Caki2 (cell line): ENCODE measurements at places on chromosomes 12 and 14. TPM values are rescaled to one million over a fixed set of nuclear protein-coding genes. Genes with fewer than 3 reads are reported as not detected.

Gene LGMN
- total RNA-seq, result 48.2 and 63.5 TPM in 2 replicates

Gene PXN
- total RNA-seq, result 8.2 and 28.8 TPM in 2 replicates

Gene FOXM1
- 18.1 and 30.1 TPM in 2 replicates for total RNA-seq

Gene SIRT4
- total RNA-seq, result 0.61 TPM in 1 of 2 replicates, not detected in the other

Gene DAO
- total RNA-seq, result not detected in 2 replicates

Gene ATG101
- 126 and 183 TPM in 2 replicates for total RNA-seq

Gene VRTN
- 0.03 TPM in 1 of 2 replicates, not detected in the other for total RNA-seq

Gene EIF2S3B
- 0.12 and 0.14 TPM in 2 replicates for total RNA-seq

Gene DPF3
- not detected in 2 replicates for total RNA-seq

Gene SMOC1
- total RNA-seq, result 1.6 and 3.1 TPM in 2 replicates

Gene RPS6KL1
- total RNA-seq, result 2.9 and 4.5 TPM in 2 replicates

Gene TSPAN11
- not detected in 2 replicates for total RNA-seq

Gene IFI27L2
- 115 and 144 TPM in 2 replicates for total RNA-seq

Gene PLXNC1
- 0.10 TPM in 1 of 2 replicates, not detected in the other for total RNA-seq

DNA sequence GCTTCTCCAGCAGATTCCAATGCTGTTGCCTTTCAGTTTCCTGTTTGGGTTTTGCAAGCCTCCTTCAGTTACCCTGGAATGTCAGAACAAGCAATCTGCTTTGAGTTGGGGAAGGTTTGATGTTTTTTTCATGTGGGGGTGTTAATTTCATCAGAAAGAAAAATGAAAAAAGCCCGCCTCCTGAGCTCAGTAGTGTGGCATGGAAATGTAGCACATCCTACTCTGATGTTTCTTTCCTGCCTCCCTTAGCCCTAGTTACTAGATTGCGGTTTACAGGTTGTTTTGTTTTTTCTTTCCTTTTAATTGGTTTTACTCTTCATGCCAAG is 22.6 kb downstream of the IFNG-AS1 start:
- no peak for DNase-seq

DNA sequence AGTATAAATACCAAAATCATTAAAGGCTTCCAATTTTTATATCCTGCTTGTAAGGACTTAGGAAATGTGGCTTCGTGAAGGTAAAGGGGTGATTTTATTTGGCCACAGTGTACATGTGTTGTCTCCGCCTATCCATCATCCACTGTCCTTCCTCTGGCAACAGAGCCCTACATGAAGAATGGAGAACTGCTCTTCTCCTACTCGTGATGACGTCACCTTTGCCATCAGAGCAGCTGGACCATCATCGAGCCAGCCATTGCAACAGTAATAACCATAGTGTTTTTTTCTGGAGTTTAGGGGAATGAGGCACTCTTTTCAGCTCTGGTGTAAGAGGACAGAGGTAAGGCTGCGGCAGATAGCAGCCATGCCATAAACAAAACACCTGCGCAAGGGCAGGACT is 19.2 kb downstream of the ITPR2 start:
- DNase-seq, result no peak

GRCh38 chr14:55819610-55820304 is 239.8 kb downstream of the KTN1 start:
- DNase-seq, result no peak

DNA sequence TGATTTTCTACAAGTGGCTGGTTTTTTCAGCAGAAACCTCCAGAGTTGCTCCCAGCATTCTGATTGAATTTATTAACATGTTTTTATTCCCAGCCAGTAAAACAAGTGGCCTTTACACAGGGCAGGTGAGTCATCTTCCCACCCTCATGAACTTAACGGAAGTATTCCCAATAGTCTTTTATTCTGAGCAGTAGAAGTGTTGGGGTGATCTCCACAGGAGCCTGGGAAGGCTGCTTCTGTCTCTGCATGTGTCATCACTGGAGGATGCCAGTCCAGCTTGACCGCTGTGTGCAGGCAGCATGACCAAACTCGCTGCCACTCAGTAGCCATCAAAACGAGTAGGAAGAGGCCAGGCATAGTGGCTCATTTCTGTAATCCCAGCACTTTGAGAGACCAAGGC is 13.4 kb upstream of the DNAH10 start:
- peak; percentile 90 for DNase-seq

DNA sequence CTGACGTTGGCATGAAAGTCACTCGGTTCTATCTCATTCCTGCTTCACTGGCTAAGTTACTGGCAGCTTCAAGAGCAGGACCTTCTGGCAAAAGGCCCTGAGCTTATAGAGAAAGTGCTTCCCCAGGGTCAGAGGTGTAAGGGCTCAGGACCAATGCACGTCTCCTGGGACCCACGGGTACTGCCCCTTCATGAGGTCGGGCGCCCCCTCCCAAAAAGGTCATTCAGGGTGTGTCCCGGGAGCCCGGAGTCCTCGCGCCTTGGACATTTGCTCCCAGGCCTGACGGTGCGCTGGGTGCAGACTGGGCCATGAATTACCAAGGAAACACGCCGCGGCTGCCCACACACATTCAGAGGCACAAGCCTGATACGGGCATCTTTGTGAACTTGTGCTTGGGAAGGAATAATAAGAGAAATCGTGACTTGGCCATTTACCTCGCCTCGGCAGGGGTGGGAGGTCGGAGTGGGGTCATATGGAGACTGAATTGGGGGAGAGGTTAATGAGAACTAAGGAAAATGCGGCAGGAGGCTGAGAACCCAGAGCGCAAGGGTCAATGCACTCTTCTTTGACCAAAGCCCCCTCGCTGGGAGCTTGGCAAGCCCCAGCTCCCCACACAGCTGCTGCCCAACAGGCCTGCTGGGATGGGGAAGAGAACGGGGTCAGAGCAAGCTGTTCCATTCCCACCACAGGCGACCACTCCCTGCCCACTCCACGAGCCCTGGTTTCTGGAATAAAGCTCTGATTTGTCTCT is 15.7 kb upstream of the SLC6A12 start:
- no peak for DNase-seq

- DNase-seq, result no peak
Measured at GRCh38 chr14:20515846-20516245, 10.5 kb downstream of the RNASE10 start.

GRCh38 chr12:108268397-108268796 is 70.7 kb downstream of the CMKLR1 start:
- no peak for DNase-seq

DNA sequence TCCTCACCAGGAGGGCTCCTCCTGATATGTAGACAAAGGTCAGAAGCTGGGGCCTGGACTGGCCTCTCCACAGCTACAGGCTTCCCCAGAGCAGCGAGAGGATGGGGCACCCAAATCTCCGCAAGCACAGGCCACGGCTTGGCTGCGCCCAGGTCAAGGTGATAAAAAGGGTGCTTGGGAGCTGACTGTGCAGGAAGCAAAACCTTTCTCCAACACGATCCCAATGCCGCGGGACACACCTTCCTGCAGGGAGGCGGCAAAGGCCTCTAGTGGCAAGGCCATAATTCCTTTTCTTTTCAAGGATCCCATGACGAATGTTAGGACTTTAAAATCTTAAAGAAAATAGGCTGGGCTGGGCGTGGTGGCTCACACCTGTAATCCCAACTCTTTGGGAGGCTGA is 13.6 kb downstream of the ITPK1 start:
- no peak for DNase-seq

- DNase-seq, result no peak
Measured at GRCh38 chr12:2856051-2856450, 788 bp downstream of the TEX52 start.

- peak; percentile 72 for DNase-seq
Measured at GRCh38 chr12:132162508-132163031, 18.3 kb downstream of the NOC4L start.

- DNase-seq, result no peak
Measured at GRCh38 chr12:66495709-66496108, 183.2 kb downstream of the GRIP1 start.

DNA sequence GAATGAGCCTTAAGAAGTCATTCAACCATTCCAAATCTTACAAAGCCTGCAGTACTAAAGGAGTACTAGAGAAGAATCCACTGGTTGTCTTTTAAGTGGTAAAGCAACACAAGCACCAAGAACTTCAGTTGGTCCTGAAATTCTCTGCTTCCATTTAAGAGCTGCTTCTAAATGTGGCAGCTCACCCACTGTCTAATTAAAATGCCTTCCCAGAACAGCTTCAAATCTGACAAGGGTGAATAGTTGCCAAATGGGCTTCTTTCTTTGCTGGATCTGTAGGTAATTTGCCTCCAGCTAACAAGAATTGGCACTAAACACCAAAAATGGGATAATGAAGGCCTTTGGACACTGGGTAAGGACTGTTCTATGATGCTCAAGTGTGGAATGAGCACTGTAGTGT is 72.2 kb upstream of the NAP1L1 start:
- no peak for DNase-seq

- DNase-seq, result no peak
Measured at GRCh38 chr12:30067146-30067545, 283.4 kb upstream of the TMTC1 start.

- DNase-seq, result no peak
Measured at GRCh38 chr12:124744659-124745464, 118.8 kb downstream of the SCARB1 start.

DNA sequence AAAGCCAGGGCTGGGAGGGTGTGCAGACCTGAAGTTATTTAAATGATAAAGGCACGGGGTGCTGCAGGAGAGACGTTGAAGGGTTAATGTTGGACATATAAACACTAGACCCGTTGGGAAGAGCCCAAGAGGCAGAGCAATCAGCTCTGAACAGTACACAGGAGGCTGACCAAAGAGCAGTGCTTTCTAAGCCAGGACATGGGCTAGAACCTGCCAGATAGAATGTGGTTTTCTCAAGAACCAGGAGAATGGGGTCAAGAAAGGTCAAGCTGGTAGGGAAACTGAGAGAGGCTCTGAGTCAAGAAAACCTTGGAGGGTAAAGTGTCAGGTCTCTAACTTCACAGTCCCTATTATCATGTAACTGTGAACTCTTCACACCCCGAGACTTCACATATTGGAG is 143.2 kb upstream of the EEA1 start:
- no peak for DNase-seq

- DNase-seq, result peak; percentile 66
Measured at GRCh38 chr12:32107359-32108267, 966 bp downstream of the BICD1 start.

- no peak for DNase-seq
Measured at GRCh38 chr14:89921346-89921745, 33.2 kb downstream of the EFCAB11 start.

- DNase-seq, result no peak
Measured at GRCh38 chr14:103033681-103034096, 23.7 kb downstream of the CDC42BPB start.

DNA sequence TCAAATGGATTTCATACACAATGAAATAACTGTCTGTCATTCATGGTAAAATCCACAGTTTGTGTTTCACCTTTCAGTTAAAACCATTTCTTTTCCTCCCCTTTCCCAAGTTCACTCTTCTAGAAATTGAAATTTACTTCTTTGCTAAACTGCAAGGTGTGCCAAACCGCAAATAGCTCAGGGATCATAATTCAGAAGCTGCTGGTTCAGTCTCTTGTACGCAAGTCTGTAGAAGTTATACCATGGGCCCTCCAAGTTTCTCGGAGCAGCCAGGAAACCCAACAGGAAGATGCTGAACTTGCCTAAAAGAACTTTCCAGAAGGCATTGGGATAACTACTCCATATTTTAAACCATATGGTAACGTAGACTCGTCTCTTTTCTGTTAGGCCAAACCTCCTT is 268.9 kb downstream of the FLRT2 start:
- DNase-seq, result no peak

- no peak for DNase-seq
Measured at GRCh38 chr12:47400266-47400665, 305.6 kb downstream of the RPAP3 start.

DNA sequence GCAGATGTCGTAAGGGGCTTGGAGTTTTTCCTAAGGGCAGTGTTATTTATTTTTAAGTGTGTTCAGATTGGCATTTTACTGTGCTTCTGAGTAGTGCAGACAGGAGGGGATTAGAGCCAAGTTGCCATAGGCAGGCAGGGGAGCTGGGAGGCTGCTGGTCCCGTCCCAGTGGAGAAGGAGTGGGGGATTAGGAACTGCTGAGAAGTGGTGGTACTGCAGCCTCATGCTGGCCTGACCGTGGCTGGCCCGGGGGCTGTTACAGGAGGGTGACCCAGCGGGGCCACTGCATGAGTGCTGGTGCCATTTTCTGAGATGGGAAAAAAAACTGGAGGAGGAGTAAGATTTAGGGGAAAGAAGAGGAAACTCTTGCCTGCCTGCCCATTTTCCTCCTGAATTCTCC is 52.3 kb upstream of the DLK1 start:
- no peak for DNase-seq

GRCh38 chr12:108399514-108399913 is 60.4 kb upstream of the CMKLR1 start:
- no peak for DNase-seq

GRCh38 chr12:43222796-43223195 is 329.2 kb downstream of the ADAMTS20 start:
- DNase-seq, result no peak

DNA sequence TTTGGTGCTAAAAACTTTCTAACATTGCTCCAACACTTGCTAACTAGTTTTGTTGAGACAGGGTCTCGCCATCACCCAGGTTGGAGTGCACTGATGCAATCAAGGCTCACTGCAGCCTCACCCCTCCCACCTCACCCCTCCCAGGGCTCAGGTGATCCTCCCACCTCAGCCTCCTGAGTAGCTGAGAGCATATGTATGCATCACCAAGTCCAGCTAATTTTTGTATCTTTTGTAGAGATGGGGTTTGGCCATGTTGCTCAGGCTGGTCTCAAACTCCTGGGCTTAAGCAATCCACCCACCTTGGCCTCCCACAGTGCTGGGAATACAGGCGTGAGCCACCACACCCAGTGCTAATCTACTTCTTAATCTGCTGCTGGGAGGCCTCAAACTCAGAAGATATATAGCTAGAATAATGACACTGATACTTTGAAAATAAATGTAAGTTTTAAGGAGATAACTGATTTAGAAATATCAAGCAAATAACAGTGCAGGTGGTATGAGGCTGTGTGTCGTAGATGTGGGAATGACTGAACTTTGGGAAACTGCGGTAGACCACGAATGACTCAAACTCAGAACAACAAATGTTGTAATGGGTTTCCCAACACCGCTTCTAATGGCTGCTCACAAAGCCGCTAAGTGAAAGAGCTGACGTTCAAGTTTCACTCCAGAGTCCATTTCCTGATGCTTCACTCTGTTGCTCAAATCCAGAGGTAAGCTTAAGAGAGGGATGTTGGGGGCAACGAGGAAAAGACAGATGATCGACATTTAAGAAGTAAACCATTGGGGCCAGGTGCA is 10.0 kb downstream of the TMCC3 start:
- DNase-seq, result peak; percentile 68

GRCh38 chr14:65101631-65102440 is 481 bp downstream of the MAX start:
- DNase-seq, result no peak

GRCh38 chr14:49686425-49686824 is 1.6 kb downstream of the POLE2 start:
- DNase-seq, result no peak

DNA sequence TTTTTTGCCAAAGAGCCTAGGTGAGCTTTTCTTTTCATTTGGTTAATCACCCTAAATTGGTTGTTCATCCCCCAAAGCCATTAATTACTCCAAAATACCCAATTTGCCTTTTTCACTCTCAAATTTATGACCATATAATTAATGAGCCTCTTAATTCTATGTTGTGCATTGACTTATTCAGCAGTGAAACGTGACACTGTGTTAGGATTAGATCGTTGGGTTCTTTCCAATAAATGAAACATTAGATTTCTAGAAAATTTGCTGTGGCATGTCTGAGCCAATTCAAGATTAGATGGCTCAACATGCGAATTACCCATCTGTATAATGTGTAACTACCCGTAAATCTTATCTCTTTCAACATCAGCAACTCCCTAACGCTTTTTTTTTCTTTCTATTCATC is 273.4 kb downstream of the BMP4 start:
- no peak for DNase-seq

GRCh38 chr12:123278101-123278627 is 6.5 kb upstream of the CDK2AP1 start:
- no peak for DNase-seq
